ENCODE measurements at places on chromosomes 16 and 17. TPM values are rescaled to one million over a fixed set of nuclear protein-coding genes. Genes with fewer than 3 reads are reported as not detected.

The MYH13 gene
- not detected for total RNA-seq

The MYOCD gene
- total RNA-seq, result not detected

The TBKBP1 gene
- 15.6 TPM for total RNA-seq

The RTN4RL1 gene
- 0.07 TPM for total RNA-seq

The CDH3 gene
- total RNA-seq, result 0.09 TPM

The ESRP2 gene
- total RNA-seq, result 0.36 TPM

The CLDN7 gene
- total RNA-seq, result 13.7 TPM

The SLC13A2 gene
- 0.13 TPM for total RNA-seq

The TLCD3B gene
- 0.22 TPM for total RNA-seq

The EVI2A gene
- total RNA-seq, result 0.13 TPM

The FSCN2 gene
- not detected for total RNA-seq

The MSLN gene
- 0.22 TPM for total RNA-seq

The STH gene
- not detected for total RNA-seq

The ACAP1 gene
- 7.4 TPM for total RNA-seq

The MRPL28 gene
- total RNA-seq, result 175 TPM

The KRTAP2-1 gene
- not detected for total RNA-seq

The MRC2 gene
- total RNA-seq, result 11.0 TPM

The SP6 gene
- total RNA-seq, result 7.9 TPM

The TTLL6 gene
- total RNA-seq, result not detected

The GAST gene
- not detected for total RNA-seq

The GSPT1 gene
- 210 TPM for total RNA-seq

The SSTR5 gene
- not detected for total RNA-seq

The ITGB3 gene
- 0.92 TPM for total RNA-seq

The CDC6 gene
- 126 TPM for total RNA-seq

The ZACN gene
- total RNA-seq, result not detected

The PIK3R6 gene
- not detected for total RNA-seq

The ZNF652 gene
- total RNA-seq, result 15.2 TPM

The CLEC19A gene
- total RNA-seq, result not detected

The TBC1D3K gene
- not detected for total RNA-seq

The CDK3 gene
- total RNA-seq, result 5.0 TPM

The CACNG5 gene
- total RNA-seq, result not detected

The KCNJ12 gene
- total RNA-seq, result 0.02 TPM

The FZD2 gene
- total RNA-seq, result 3.5 TPM

The ABCC12 gene
- not detected for total RNA-seq

The TNFSF13 gene
- 0.51 TPM for total RNA-seq

The IGFBP4 gene
- total RNA-seq, result 99.8 TPM

The ACBD4 gene
- total RNA-seq, result 4.7 TPM

The CFAP97D1 gene
- total RNA-seq, result not detected

The SOX8 gene
- total RNA-seq, result 0.07 TPM

The C1QL1 gene
- total RNA-seq, result not detected

The CETP gene
- total RNA-seq, result not detected

The PLA2G10 gene
- not detected for total RNA-seq

The TPSD1 gene
- total RNA-seq, result not detected

All from K562 (cell line).